T-helper 17 cell (primary cell): ENCODE measurements at places on chromosomes 3 and 15.

- no peak for DNase-seq
These were observed 131.4 kb upstream of the EIF1B start for GRCh38 chr3:40178012-40178594.

DNA sequence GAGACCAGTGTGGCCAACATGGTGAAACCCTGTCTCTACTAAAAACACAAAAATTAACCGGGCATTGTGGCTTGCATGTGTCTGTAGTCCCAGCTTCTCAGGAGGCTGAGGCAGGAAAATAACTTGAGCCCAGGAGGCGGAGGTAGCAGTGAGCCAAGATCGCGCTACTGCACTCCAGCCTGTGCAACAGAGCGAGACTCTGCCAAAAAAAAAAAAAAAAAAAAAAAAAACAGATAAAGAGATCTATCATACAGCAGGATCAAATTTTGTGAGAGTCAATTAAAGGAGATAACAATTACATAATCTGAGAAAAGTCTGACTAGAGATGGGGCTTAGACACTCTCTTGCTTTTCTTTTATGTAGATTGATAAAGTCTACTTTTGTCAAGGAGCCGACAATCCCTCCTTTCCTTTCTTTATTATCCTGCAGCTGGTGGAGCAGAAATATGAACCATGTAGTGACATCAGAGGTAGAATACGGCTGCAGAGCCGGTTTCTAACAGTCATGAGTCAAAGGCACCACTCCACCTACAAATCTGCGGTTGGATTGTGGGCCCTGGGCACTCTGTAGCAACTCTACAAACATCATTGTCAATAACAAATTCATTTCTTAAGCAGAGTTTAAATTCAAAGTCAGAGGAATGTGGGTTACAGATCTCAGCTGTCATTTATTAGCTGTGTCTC lies 9.0 kb downstream of the C2CD4A start:
- no peak for DNase-seq

DNA sequence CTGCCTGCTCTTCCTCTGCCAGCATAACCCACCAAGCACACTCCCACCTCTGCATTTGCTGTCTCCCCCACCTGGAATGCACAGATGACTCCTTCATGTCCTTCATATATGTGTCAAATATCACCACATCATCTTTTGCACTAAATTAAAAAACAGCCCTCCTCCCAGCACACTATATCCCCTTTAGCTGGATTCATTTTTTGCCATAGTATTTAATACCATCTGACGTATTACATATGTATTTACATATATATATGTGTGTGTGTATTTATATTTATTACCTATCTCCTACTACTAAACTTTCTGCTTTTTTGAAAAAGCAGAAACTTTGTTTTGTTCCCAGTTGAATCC lies 29.4 kb upstream of the UBL7 start:
- no peak for DNase-seq

DNA sequence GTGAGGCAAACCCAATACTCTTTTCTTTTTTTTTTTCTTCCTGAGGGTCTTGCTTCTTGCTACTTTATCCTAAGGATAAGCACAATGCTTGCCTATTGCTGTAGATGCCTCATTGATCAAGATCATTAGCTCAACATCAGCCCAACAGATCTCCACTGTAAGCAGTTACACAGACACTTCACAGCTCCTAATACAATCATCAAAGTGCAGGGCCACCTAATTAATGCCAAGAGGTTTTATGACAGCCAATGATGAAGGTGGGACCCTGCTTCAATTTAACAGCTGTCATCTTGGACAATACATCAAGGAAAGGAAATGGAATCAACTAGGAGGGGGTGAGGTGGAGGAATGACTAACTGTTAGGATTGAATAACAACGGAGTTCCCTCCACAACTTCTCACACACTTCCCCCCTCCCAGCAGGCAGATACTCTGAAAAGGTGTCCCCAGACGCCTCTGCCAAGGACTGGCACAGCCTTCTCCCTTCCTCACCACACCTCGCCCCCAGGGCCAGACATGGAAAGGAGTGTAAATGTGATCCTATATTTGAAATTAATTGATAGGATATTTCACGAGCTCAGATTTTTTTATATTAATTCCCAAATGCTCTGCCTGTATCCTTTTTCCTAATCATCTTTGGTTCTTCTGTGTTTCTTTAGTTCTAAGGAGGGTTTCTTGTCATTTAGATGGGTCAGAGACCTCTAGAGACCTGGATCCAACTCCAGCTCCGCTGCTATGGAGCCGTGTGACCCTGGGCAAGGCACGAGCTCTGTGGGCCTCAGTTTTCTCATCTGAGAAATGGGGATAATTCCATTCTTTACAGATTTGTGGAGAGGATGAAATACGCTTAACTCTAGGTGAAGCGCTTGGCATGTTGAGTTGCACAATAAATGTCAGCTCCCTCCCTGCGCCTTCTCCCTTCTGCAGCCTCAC lies 1.2 kb downstream of the DCLK3 start:
- no peak for DNase-seq

GRCh38 chr3:174957551-174958001 lies 98.4 kb downstream of the NAALADL2 start:
- no peak for DNase-seq

- DNase-seq = no peak
These were observed 602.3 kb upstream of the SUCLG2 start for GRCh38 chr3:68256635-68257223.

DNA sequence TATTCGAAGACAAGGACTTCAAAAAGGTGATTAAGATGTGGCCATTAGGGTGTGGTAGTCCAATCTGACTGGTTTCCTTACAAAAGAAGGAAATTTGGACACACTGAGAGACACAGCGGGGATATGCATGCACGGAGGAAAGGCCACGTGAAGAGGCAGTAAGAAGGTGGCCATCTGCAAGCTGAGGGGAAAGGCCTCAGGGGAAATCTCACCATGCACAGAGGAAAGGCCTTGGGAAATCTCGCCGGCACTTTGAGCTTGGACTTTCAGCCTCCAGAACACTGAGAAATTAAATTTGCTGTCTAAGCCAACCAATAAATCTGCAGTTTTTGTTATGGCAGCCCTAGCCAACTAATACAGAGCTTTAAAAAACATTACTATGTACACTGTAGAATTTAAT lies 78.8 kb downstream of the DLG1 start:
- no peak for DNase-seq

DNA sequence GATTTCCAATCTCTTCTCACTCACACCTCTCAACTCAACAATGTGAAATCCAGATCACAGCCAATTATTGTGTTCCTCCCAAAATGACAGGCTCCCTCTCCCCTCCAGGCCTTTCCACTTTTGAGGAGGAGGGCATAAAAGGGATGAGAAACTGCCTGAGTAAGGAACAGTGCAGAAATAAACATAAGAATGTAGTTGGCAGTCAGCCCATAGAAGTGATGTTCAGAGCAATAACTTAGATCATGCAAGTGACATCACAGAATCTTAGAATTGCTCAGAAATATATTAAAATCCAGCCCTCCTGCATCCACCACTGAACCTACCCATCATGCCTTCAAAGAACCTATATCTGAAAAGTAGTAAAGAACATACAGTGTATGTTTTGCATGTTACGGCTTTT lies 299.4 kb upstream of the GADL1 start:
- no peak for DNase-seq

DNA sequence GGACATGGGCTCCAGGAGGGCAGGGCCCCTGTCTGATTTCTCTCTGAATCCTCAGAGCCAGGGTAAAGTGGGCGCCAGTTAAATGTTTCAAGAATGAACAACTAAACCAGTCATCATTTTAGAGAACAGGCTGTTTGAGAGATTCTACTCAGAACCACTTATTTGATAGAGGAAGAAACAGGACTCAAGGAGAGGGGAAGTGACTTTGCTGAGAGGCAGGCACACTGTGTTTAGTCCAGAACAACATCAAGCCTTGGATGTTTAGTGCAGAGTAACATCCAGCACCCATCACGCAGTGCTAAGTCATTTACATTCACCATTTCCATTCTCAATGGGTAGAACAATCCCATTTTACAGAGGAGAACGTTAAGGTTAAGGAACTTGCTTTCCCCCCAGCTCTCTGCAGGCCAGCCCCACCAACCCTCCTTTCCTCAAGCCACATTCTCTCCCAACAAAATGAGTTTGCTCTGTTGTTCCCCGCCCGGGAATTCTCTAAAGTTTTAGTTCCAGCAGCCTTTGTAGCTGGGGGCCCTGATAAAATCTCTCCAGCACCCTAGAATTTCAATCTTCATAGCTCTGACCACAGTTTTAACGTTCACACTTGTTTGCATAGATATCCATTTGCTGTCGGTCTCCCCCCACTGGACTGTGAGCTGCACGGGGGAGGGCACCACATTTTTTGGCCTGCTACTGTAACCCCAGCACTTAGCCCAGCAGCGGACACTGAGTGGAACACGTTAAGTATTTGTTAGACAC lies 962 bp downstream of the NMNAT3 start:
- no peak for DNase-seq

DNA sequence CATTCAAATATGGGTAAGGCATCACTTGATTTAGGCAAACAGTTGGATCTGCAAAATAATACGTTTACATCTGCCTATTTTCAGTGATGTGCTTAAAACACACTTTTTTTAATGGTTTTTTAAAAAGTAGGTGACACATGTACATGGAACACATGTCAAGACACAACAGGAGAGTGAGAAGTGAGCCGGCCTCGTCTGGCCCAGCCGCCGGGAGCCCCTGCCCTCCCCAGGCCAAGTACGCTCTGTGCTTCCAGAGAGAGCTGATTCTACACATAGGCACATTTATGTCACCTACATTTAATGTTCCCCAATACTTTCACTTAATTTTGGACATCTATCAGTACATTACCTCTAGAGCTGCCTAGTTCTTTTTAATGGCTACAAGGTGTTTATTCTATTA lies 3.8 kb downstream of the TM2D3 start:
- no peak for DNase-seq

DNA sequence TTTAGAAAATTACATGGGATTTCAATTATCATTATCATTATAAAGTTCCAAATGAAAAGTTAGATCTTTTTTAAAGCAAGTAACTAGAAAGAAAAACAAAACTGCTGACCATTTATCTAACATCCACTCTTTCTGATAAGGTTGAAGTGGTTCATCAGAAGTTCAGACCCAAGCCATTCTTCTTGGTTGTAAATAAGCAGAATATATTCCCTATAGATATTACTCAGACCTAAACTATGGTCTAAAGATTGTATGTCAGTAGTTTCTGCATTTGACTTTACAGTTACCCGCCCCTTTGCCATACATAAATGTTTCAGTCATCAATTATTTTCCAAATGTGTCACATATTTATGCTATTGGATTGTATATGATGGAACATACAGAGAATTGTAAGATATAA lies 136.7 kb downstream of the PLOD2 start:
- no peak for DNase-seq
